Anterior cingulate cortex (tissue), 58 donors: ENCODE measurements at places on chromosomes 16 and 17.

- no peak for DNase-seq
Observed at GRCh38 chr16:57244463-57244766, 644 bp upstream of the ARL2BP start.

DNA sequence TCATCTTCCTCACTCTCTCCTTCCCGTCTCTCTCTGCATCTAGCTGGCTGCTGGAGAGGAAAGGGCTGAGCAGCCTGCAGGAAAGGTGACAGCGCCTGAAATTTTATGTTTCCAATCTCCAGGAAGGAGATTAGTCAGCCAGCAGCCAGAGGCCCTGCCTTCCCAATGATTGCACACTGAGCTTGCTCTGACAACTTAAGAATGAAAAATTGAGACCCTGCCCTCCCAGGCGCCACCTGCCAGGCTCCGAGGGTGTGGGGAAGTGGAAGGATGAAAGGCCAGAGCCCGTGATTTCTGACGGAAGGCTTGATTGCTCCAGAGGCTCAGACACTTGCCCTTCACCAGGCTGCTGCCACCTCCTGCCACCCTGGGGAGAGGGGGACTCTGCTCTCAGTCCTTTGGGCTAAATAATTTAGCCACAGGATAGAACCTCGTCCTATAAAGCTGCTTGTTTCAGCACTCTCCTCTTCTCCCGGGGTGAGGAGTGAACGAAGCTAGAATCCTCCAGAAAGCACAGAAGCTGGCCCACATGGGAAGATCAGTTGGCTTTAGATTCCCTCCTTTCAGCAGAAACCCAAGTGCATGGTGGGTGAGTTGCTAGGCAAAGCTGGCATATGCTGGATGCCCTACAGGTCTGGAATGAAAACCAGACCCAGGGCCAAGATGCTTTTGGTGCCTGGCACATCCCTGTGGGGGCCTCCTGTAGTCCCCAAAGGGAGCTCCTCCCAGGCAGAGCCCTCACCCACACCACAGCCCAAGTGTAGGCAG is 33.5 kb downstream of the GRIN2C start:
- no peak for DNase-seq

- DNase-seq: no peak
Observed at GRCh38 chr16:49510654-49511305, 137.2 kb downstream of the C16orf78 start.

- no peak for DNase-seq
Observed at GRCh38 chr16:78192734-78193488, 93.5 kb downstream of the WWOX start.

DNA sequence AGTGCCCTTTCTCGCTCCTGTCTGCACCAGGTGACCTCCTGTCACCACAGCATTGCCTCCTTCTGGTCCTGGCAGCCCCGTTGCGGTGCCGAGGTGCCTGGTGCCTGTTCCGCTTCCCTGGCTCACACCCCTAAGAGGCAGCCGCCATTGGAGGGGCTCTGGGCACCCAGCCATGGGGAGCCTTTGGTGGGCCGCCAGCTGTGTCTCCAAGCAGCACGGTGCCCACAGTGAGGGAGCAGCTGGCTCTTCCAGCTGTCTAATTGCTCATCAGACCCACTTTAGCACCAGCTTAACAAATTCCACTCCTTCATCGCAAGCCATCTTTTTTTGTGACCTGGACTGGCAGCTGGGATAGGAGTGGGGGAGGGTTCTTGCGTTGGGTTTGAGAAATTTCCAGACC is 276.1 kb downstream of the SNX29 start:
- DNase-seq: no peak

DNA sequence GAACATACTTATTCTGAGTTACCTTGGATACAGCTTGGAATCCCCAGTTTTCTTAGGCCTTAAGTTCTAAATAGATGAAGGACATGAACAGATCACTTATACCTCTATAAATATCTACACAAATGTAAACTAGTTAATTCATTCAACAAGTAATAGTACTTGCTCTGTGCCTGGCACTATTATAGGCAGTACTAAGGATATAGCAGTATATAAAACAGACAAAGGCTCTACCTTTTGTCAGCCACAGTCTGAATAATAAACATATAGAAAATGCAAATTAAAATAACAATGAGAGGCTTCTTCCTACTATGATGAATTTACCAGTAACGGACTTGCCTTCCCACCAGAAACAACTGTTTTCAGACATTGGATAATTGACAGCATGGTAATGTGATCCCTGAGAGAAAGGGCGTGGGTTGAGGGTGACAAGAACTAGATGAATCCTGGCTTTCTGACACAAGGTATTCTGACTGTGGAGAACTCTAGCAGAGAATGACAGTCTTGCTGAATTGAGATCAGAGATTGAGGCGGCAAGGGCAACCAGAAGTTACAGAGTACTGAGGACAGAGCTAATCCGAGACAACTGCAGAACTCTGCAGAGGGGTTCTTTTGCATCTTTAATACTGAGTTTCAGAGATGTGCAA is 170.5 kb downstream of the TANC2 start:
- no peak for DNase-seq

DNA sequence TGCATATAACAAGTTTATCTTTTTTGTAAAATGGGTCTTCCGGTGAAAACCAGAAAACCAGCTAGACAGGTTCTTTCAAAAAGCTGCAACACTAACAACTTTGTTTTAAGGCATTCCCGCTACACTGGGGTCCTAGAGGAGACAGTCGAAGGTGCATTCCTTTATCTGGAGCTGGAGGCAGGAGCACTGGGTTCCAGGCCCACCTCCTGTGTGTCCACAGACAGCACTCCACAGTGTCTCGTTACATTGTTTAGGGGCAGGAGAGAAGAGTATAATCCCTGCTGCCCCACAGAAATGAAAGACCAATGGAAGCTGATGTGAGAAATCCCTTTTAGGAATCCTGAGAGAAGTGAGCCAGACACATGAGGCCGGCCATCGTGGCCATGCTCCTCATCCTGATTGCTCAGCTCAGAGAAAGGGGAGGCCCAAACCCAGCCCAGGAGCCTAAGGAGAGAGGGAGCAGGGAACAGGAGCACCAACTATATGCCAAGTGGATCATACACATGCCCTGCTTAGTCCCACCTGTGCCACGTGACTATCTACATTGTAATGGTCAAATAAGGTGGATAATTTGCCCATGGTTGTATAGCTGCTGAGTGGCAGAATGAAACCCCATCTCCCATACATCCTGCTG is 59.5 kb downstream of the CCDC182 start:
- no peak for DNase-seq

DNA sequence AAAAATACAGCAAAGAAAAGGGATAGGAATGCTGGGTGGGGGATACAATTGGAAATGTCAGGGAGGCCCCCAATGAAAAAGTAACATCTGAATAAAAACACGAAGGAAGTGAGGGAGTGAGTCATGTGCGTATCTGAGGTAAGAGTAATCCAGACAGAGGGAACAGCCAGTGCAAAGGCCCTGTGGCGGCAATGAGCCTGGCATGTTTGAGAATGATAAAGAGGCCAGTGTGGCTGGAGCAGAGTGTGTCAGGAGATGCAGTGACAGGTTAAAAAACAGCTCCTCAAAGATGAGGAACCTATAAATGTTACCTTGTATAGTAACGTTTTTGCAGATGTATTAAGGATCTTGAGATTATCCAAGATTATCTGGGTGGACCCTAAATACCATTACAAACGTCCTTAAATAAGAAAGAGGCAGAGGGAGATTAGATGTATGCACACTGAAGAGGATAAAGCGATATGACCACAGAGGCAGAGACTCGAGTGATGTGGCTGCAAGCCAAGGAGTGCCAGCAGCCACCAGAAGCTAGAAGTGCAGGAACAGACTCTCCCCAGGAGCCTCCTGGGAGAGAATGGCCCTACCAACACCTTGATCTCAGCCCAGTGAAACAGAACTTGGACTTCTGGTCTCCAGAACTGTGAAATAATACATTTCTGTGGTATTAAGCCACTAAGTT is 17.8 kb upstream of the SLC35B1 start:
- no peak for DNase-seq

DNA sequence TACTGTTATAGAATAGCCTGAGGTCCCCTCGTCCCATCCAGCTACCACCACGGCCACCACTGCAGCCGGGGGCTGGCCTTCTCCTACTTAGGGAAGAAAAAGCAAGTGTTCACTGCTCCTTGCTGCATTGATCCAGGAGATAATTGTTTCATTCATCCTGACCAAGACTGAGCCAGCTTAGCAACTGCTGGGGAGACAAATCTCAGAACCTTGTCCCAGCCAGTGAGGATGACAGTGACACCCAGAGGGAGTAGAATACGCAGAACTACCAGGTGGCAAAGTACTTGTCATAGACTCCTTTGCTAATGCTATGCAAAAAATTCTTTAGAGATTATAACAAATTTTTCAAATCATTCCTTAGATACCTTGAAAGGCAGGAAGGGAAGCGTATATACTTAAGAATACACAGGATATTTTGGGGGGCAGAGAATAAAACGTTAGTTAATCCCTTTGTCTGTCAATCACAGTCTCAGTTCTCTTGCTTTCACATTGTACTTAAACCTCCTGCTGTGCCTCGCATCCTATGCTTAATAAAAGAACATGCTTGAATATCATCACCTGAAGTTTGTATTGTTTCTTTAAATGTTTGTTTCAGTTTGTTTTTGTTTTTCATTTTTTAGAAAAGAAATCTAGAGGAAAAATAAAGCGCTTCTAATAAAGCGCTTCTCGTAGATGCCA is 388.3 kb downstream of the MAF start:
- no peak for DNase-seq

DNA sequence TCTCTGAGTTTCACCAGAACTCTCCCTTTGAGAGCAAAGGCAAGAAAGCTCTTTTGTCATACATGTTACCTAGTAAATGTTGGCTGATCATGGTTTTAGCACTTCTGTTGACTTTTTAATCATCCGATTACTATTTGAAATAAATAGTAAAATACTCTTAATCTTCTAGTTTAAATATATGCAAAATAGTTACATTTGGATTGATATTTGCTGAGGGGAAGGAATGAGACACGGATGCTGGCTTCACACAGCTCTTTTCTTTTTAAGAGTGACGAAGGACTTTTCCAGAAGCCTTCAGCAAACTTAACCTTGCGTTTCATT is 9.4 kb downstream of the NFATC3 start:
- no peak for DNase-seq

- DNase-seq: no peak
Observed at GRCh38 chr16:27205423-27206065, 2.2 kb downstream of the KDM8 start.

DNA sequence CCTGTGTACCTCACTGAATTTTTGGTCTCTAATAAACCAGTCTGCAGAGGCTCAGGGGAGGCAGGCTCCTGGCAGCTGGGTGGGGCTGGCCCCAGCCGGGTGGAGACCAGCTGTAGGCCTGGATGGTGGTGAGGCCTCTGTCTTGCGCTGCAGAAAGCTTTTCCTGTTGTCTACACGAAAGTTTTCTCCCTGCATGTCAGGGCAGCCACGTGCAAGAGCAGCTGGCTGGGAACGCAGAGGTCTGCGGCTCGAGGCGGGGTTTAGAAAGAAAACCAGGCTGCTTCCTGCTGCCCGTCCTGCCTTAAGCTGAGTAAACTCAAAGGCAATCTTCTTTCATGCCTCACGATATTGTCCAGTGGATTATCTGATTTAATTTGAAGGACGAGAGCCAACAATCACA is 2.4 kb downstream of the SERPINF1 start:
- DNase-seq: no peak
